ENCODE measurements at places on chromosomes 16 and 17.

DNA sequence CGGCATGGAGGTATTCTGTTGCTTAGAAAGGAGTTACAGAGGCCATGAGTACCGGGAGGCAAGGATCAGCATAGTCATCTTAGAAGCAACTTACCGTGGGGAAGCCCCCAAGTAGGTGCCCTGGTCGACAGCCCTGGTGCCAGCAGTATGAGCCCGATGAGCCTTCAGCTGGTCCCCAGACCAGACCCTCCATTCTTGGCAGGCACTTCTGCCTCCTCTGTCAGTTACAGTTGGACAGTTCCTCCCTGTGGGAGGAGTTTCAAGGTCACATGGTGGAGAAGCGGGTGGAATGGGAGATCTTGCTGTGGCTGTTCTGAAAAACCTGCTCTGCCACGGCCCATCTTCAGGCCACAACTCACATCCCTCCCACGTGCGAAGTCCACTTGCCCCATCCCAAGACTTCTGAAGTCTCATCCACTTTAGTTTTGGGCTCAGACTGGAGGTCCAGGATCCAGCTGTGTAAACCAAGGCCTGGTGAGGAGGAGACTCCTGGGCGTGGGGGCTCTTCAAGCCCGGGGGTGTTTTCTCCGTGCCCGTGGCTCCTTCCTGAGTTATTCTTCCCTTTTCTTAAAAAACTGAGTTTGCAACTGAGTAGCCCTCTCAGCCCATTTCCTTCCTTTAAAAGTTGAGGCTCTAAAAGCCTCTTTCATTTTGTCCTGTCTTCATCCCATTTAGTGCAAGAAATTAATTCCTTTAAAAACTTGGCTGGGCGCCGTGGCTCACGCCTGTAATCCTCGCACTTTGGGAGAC lies 133.5 kb downstream of the SEC14L1 start:
- DNase-seq: no peak

GRCh38 chr17:8405499-8406016 lies 7.9 kb upstream of the RNF222 start:
- DNase-seq: no peak

GRCh38 chr17:76371656-76372628 lies 12.5 kb upstream of the SPHK1 start:
- no peak for DNase-seq

DNA sequence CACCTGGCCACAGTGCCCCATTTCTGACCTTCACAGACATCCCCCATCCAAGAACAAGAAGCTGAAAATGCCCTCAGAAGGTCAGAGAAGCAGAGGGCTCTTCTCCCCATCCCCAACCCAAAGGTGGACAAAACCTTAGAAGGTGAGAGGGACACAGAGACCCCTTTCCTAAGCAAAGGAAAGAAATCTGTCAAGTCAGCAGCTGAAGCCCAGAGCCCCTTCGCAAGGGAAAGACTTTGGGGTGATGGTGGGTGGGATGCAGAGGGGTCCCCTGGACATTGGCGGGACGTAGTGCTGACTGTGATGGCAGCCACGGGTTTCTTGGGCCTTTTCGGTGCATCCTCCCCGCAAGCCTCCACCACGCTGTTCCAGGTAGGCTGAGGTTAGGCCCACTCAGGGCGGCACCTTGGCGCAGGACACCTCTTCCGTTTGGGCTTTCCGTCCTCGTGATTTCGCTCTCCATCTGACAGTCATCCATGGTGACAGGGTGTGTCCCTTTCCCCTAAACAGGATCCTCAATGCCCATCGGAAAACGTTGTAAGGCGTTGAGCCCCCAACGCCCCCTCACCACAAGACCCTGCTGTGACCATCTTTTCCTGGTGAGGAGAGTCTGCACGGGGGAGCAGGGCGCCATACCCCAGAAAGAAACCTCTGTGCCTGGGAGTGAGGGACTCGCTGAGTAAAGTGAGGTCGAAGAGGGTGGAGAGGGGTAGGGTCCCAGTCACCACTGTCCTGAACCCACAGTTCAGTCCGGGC lies 10.7 kb upstream of the GSDMA start:
- no peak for DNase-seq

DNA sequence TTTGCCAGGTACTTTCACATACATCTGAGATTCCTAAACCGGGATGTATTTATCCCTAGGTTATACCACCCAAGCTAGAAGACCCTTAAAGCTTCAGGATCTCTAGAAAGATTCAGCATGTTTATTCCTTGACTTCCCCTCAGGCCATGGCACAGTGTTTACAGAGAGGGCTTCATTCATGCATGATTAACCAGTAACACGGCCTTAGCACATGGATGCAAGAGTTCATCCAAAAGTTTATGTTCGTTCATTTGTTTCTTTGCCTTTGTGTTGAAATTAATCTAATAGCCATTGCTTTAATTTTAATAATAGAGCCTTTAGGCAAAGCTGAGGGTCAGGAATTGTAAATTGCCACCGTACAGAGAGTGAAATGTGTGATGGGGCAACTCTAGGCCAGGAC lies 13.8 kb downstream of the PCTP start:
- DNase-seq: no peak
